Foreskin keratinocyte (primary cell): ENCODE measurements at places on chromosomes 5 and 9.

- DNase-seq, result peak; percentile 72
Observed at GRCh38 chr9:87336914-87337333, 160.7 kb upstream of the DAPK1 start.

GRCh38 chr9:88992556-88992955 lies 1.3 kb downstream of the S1PR3 start:
- DNase-seq, result no peak

GRCh38 chr9:75930190-75930589 lies 39.7 kb downstream of the PCSK5 start:
- no peak for DNase-seq

DNA sequence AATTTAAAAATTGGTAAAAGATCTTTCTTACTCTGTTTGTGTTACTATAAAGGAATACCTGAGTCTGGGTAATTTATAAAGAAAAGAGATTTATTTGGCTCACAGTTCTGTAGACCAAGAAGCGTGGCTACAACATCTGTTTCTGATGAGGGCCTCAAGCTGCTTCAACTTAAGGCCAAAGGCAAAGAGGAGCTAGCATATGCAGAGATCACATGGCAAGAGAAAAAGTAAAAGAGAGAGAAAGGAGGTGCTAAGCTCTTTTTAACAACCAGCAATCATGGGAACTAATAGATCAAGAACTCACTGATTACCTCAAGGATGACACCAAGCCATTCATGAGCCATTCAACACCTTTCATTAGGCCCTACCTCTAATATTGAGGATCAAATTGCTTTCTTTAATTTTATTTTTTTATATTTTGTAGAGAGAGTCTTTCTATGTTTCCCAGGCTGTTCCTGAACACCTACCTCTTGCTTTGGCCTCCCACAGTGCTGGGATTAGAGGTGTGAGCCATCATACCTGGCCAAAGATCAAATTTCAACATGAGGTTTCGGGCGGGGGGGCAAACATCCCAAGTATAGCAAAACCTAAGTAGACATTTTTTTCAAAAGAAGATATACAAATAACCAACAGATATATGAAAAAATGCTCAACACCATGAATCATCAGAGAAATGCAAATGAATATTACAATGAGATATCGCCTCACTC lies 16.0 kb upstream of the SHC3 start:
- DNase-seq, result no peak

DNA sequence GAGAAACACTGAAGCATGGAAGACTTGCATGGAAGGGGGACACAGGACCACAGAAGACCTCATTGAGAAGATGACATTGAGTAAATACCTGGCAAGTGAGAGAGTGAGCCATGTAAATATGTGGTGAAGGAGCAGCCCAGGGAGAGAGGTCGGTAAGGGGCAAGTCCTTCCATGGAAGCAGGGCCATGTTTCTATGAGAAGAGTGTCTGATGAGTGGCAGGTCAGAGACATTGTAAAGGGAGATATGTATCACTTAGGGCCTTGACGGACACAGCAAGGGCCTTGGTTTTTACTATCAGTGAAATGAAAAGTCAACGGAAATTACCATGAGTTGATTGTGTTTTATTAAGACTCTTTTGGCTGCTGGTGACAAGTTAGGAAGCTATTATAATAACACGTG lies 336.4 kb downstream of the PLK2 start:
- DNase-seq, result no peak

DNA sequence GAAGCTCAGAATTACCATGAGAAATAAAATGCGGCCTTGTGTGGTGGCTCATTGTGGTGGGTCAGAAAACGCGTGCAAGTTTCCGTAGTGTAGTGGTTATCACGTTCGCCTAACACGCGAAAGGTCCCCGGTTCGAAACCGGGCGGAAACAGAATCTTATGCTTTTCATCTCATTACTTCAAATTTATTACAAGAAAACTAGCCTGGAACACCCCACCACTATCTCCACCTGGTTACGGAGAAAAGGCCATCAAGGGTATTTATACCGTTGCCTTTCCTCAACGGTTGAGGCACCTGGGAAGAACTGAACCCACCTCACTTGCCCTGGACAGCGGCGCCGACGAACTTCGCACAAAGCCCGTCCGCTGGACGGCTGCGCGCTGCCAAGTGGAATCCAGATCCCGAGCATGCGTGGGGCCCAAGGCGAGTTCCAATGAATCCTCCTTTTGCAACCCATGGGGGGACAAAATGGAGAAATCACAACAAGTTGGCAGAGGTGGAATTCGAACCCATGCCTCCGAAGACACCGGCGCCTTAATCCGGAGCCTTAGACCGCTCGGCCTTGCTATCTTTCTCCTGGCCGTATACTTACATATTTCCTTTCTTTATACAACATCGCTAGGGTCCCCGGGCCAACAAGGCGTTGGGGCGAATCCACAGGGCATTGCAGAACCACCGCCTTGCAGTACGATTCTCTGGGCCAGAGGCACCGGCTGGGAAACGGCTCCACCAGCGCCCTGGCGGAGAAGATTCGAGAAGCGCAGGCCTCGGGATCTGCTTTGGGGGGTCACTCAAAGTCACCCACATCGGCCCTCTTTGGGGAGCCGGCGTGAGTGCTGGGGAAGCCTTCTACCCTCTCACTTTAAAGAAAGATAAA lies 16.9 kb downstream of the OR2V2 start:
- peak; percentile 38 for DNase-seq

- no peak for DNase-seq
Observed at GRCh38 chr5:5695266-5695665, 272.8 kb downstream of the ICE1 start.

- no peak for DNase-seq
Observed at GRCh38 chr5:98204798-98205197, 568.7 kb upstream of the RGMB start.

DNA sequence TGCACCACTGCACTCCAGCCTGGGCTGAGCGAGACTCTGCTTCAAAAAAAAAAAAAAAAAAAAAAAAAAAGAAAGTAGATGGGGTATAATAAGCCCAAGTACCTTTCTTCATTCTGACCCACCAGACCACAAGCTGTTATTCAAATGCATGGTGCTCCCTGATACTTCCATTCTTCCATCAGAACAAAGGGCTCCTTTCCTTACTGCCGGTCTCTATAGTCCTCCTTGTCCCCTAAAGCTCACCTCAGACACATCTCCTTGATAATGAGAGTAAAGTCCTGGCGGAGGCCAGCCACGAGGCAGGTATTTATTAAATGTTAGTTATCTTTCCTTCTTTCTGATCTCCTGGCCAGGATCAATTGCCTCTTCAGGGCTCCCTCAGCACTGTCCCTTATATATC lies 162.5 kb downstream of the RAB3C start:
- DNase-seq, result no peak

DNA sequence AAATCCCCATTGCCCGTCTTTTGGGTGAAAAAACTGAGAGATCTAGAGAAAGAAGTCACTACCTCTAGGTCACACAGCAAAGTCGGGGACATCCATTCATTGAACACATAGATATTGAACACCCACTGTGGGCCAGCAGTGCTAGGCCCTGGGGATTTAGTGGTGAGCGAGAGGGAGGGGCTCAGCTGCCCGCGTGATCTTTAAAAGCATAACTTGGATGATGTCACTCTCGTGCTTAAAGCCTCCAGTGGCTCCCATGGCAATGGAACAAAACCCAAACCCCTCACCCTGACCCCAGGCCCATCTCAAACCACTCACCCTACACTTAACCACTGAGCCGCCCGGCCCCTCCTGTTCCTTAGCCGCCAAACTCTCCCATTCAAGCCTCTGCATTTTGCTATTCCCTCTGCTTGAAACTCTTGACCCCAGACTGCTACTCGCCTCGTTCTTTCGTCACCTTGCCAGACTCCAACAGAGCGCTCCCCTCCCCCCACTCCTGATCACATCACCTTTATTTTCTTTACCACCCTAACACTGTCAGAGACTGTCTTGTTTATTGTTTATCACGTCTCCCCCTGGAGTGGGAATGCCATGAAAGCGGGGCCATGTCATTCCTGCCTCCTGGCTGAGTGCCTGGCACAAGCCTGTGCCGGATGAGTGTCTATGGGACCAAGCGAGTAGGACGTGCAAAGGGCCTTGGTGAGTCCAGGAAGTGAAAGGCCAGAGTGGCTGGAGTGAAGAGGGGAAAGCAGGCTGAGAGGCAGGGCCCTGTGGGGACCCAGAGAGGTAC lies 710 bp upstream of the PIP5KL1 start:
- DNase-seq, result peak; percentile 41

GRCh38 chr5:149667084-149667828 lies 62.9 kb upstream of the PPARGC1B start:
- no peak for DNase-seq

- DNase-seq, result no peak
Observed at GRCh38 chr5:111072949-111073682, 1.6 kb downstream of the TSLP start.

GRCh38 chr9:115400796-115401195 lies 282.8 kb upstream of the TNC start:
- DNase-seq, result no peak

GRCh38 chr5:162434281-162434680 lies 366.7 kb downstream of the GABRG2 start:
- DNase-seq, result no peak

- no peak for DNase-seq
Observed at GRCh38 chr5:149903404-149903803, 41.2 kb downstream of the PDE6A start.

GRCh38 chr9:92610470-92611420 lies 59.2 kb downstream of the IPPK start:
- DNase-seq, result no peak

- no peak for DNase-seq
Observed at GRCh38 chr5:154202379-154203260, 12.1 kb downstream of the GALNT10 start.

GRCh38 chr5:35815089-35815936 lies 41.4 kb upstream of the IL7R start:
- DNase-seq, result no peak

DNA sequence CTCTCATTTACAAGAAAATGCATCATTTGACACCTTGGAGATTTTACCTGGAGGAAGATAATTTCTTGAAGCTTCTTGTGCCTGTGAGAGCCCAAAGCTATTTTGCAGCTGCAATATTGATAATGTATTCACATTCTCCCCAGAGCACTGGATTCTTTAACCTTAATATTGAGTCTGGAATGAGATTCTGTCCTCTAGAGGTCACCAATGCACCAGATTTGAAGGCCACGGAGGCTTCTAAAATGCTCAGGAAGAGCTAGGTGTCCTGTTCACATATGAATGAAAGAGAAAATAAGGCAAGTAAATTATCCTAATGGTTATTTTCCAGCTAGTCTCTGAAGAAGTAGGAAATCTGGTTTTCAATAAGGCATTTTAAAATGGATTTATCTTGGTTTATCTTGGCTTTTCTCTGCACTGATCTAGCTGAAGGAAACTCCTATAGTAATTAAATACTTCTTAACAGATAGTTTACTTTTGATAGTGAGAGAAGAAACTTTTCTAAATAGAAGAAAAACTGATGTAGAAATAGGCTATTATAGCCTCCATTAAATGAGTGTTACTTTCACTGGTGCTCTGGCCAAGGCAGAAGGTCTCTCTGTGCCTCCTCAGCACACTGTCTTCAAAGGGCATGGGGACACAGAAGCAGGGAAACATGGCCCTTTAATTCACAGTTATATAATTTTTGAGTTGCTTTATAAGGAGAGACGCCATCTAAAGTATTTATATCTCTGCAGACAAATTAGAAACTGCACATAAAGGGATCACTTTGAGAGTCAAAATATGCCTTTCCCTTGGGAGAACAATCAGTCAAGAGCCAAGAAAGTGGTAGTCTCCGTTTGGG lies 297.0 kb upstream of the ACTBL2 start:
- peak; percentile 27 for DNase-seq

DNA sequence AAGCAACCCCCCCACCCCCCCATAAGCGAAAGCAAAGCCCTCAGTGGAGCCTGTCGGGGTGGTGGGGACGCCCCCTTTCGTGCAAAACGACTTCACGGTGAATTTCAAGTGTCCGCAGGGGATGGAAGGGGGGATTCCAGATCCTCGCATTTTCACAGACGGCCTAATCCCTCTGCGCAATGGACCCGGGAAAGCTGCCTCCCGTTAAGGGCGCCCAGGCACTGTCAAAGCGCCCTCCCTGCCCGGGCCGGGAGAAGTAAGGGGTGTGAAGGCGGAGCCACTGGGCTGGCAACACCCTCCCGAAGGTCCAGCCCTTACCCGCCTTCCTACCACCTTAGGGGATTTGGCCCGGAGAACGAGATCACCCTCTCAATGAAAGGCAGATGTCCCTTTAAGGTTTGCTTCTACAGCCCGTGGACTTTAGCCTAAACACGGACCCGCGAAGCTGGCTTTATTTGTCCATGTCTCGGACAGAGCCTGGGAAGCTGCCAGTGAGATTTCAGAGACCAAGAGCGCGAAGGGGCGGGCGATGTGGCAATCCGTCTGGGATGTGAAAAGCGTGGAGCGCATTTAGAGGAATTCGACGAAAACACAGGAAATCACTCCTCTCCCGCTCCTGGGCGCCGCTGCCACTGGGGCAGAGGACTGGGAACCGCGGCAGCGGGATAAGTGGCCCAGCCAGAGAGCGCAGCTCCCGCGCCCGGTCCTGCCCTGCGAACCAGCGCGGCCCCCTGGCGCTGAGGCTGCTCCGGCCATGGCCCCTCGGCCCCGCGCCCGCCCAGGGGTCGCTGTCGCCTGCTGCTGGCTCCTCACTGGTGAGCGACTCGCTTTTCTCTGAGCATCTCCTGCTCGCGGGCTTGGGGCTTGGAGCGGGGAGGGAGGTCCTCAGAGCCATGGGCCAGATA lies at the start of the genes ITGA1 and PELO:
ITGA1 (plus strand) TSS at position 317 of the 905 bp plus-strand sequence; CDS start at position 755, 438 bp downstream.
PELO (plus strand) TSS at position 317 of the 905 bp plus-strand sequence. CDS start 12,479 bp downstream, outside the sequence.
- peak; percentile 72 for DNase-seq

- no peak for DNase-seq
Observed at GRCh38 chr9:73738741-73739530, 587.3 kb downstream of the ANXA1 start.

DNA sequence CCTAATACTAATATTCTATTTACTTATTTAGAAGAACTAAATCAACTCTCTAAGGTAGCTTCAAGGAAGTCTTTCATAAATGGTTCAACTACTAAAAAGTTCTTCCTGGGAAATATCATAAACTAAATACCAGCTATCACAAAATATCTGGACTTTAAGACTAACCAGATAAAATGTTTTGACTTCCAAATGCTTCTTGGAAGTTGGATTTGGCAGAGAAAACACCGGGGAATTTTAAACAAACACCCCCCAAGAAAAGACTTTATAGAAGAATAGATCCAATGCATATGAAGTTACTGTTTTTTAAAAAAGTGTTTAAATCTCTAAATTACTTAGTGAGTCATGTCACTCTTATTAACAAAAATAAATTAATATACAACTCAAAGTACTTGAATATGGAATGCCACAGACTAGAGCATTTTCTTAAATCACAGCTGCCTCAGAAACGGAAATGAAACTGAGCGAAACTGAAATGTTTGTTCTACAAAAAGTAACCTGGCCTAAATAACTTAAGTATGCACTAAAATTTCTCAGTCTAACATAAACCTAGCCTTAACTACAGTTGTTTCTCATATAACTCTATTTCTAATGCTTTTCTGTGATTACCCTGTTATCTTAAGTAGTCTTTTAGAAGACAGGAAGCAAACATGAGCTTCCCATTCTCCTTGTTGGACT lies 6.8 kb downstream of the ABCA1 start:
- no peak for DNase-seq
